Stimulated activated CD8-positive, alpha-beta memory T cell treated with anti-CD3 and anti-CD28 coated beads, Interleukin-4, amount 100 ng/mL, for 4 hours (primary cell): ENCODE measurements at places on chromosomes 2 and 18.
A peak's percentile ranks its signal among the peaks of the same experiment; 100 is the strongest.

GRCh38 chr18:43372773-43373172, 95.5 kb upstream of the SYT4 start:
- DNase-seq: no peak

DNA sequence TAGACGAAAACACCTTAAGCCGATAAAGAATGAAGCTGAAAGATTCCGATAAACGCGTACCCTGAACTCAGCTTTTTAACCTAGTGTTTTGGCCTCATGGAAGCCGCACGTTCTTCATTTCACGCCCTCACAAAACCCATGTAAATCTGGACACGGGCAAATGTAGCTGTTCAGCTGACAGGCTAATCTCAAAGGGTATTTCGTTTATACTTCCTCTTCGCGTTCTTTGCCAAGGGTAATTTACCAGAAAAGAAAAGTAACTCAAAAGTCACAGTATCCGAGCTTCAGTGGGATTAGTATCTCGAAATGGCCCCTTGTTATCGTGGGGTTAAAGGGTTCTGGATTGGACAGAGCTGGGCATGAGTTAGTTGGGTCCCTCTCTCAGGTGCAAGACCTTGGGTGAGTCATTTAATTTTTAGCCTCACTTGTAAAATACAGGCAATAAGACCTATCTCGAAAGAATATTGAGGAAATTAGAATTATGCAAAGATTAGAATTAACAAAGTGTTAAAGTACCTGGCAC, 22.0 kb upstream of the STPG4 start:
- DNase-seq: no peak

DNA sequence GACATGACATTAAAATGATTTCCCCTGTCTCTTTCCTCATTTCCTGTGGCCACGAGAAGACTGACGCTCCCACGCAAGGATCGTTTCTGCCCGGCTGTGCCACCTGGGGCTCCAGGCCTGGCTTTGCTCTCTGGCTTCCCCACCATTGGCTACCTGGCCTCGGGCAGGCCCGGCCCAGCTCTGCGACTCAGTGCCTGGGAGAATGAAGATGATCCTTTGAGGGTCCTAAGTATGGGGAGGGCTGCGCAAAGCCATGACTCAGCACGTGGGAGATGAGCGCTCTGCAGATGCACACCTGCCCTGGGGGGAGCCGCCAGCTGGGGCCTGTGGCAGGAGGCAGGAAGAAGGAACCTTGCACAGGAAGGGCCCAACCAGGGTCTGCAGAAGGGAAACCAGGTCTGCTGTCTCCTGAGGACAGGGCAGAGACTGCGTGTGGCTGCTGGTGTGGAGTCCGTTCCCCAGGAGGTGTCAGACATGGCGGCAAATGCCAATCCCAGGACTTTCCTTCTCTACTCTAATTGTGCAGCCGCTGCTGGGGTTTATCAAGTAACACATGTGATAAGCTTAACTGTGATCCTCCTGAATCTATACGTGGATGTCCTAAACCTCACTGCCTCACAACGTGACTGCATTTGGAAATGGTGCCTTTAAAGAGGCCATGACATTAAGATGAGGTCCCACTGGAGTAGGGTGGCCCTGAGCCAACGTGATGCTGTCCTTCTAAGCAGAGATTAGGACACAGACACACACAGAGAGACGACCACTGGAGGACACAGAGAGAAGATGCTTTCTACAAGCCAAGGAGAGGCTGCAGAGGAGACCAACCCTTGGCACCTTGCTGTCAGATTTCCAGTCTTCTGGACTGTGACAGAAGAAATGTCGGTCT, 32.9 kb downstream of the MBP start:
- no peak for DNase-seq

DNA sequence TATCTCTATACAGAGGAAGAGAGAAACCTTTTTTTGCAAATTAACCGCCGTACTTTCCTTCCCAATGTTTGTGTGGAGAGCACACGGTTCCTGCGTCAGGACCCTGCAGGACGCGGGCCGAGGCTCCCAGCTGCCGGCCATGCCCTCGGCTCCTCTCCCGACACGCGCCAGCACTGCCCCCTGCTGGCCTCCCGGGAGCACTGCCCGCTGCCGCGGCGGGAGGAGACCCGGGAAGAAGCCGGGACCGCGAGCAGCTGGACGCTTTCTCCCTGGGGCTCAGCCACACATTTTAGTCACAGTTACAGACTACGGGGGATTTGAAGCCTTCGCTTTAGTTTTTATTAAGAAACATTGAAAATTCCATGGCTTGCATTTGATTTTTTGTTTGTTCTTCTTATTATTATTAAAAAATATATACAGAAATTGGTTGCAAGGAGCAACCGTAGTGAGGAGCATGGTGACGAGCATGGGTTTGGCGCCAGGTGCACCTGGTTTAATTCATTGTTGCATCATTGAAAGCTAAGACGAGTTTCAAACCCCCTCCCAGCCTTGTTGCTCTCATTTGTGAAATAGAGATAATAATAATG, 401.2 kb downstream of the GALR1 start:
- DNase-seq: peak; percentile 7

- no peak for DNase-seq
These were observed 199.4 kb downstream of the SATB2 start for GRCh38 chr2:199258291-199258690.

DNA sequence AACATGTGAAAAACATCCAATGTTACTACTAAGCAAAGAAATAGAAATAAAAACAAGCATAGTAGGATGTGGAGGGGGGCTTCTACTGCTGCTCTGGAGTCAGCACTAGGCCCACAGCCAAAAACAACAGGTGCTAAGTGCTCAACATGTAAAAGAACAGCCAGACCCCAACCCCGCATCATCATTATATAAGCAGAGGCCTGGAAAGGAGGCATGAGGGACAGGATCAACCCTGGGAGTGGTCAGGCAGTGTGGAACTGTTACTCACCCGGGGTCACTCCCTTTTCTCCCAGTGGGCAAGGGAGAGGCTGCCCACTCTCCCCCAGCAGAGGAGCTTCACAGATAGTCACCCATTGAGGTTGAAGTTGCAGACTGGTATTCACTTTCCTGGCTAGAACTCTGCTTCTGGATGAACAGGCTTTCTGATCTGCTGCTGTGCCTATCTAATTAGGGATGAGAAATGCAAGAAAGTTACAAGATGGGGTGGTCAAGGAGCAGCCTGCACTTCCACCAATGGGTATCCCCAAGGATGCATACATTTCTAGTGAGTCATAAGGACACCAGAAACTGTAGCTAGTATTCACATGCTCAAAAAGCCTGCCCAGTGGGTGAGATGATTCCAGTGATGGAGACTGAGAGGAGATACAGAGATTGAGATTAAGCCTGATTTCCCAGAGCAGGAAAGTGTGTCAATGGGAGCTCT, 480.1 kb upstream of the TCF4 start:
- DNase-seq: no peak

- no peak for DNase-seq
These were observed 27.9 kb downstream of the C2orf49 start for GRCh38 chr2:105365206-105365605.

GRCh38 chr2:236862961-236863728, 222.5 kb upstream of the COPS8 start:
- no peak for DNase-seq
